ENCODE measurements at places on chromosomes 7 and 10.

DNA sequence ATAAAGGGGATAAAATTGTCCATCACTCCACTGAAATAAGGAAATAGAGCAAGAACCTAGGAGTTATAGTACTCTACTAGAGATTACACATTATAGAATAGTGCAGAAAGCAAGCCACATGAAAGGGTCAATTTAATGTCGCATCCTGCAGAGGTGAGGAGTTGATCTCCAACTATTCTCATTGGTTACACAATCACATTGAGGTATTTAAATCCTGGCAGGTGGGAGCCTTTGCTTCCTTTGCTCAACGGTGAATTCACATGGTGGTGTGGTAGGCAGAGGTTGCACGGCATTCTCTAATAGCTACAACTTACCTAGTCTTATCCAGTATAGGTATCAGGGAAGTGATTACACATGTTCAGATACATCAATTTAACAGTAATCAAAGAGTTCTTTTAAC lies 198.4 kb upstream of the TCF7L2 start:
- DNase-seq, result no peak

DNA sequence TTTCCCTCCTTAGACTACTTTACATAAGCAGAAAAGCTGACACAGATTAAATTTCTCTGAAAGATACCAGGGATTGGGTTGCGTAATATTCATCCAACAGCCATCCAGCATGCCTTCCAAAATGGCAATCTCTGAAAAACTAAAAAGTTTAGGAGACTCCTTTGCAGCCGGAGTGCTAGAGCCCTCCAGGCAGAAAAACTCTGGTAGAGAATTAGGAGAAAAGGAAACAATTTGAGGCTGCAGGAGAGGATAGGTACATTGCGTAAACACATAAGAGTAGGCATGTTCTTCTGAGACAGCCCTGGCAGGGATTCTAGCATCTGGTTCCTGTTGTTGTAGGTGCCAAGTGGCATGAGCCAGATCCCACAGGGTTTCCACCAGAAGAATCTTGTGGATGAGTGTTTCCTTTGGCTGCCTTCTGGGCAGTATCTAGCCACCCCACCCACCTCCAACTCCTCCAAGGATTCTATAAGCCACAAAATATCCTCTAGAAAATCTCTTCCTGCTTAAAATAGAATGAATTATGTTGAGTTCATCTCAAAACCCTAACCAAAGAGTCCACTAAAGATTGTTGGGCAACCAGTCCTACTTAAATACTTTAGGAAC lies 402.4 kb downstream of the HGF start:
- no peak for DNase-seq

DNA sequence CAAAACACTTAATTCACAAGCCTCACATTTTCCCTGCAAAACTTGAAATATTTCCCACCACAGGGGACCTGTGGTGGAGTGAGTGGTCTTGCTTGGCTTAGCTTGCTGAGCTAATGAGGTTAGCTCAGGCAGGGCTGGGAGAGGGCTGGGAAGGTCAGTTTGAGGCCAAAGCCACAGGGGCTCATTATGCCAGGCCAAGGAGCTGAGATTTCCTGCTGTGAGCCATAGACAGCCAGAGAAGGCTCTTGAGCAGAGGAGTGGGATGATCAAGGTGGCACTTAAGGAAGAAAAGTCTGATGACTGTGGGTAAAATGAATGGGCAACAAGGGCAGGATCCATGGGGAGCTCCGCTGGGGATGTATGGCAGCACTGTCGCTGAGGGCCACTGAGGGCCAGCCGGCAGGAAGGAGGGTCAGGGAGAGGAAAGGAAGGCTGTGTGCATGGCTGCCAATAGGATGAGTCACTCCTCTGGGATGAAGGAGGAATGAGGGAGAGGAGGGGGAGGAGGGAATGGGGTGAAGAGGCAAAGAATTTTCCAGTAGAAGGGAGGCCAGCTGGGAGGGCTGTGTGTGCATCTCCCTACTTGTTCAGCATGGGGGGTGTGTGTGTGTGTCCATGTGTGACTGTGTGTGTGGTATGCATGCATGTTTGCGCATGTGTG lies 18.7 kb upstream of the ZNF488 start:
- no peak for DNase-seq

DNA sequence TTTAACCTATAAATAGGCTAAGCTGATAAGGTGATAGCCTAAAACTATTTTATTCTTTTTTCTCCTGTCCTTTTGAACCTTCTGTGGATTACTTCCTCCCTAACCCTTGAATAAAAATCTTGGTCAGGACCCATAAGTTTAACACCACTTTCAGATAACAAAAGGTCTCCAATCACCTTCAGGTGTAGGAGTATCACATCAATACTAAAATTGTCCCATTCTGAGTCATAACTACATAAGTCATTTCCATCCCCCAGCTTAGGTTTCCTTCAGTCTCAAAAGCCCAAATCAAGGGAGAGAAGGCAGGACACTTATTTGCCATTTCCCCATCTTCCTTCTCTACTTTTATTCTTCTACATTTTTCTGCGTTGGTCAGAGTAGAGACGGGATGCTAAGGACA lies 56.9 kb upstream of the WNT16 start:
- DNase-seq, result peak; percentile 9

DNA sequence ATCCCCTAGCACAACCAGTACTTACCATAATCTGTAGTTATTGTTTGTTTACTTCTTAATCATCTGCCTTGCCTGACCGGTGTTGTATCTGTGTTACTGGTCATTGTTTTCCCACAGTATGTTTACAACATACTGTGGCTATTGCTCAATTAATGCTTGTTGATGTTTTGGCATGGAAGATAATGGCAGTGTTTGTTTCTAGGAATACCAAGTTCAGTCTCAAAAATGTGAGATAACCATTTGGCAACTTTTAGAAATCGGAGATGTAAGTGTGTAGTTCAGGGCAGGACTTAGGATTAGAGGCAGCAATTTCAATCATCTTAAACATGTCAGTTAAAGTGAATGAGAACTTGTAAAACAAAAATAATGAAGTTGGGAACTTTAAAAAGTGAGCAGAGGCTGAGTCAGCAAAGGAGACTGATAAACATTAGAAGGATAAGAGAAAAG lies 8.2 kb downstream of the MINDY3 start:
- no peak for DNase-seq

- no peak for DNase-seq
These were observed 36.7 kb upstream of the SLC35B4 start for GRCh38 chr7:134353411-134353810.

- no peak for DNase-seq
These were observed 108.6 kb downstream of the KMT2E start for GRCh38 chr7:105122619-105123018.

- peak; percentile 6 for DNase-seq
These were observed 235.5 kb downstream of the ZEB1 start for GRCh38 chr10:31554556-31554955.

DNA sequence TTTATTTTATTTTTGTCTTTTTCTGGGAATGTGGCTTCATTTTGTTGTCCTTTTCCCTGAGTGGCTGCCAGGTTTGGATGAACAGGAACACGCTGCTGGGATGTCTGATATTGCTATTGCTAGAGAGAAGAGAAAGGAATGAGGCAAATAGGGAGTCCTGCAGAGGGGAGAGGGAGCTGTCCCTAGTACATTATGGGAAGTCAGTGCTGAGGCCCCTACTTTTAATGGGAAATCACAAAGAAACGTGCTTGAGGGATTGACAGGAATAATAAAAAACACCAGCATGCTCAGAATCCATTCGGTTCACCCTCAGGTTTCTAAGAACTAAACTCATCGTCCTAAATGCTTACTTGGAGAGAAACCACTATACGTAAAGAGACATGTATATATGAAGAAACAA lies 306.6 kb downstream of the PLXNA4 start:
- DNase-seq, result no peak

- no peak for DNase-seq
These were observed 77.8 kb upstream of the PDCD4 start for GRCh38 chr10:110793886-110794285.

DNA sequence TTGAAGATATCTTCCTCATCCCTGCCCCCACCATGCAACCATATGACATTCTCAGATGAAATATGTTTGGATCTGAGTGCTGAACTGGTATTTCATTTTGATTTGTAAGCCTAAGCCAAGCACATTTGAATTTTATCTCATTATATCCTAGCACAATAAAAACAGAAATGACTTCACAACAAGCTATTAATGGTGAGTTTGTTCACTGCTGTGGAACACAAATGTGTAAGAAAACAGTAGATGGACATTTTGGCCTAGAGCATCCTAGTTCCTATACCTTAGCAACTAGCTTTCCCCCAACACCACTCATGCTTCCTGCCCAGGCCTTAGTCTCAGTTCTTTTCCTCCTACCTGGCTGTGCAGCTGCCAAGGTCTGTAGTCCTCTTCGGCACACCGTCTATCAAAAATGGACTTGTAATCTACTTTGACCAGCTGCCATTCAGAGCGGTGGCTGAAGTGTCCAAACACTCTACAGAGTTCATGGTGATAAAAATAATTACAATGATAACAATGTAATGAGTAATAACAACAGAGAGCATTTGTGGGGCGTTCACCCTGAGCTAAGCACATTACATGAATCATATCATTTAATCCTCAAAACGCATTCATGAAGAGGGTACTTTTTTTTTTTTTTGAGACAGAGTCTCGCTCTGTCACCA lies 491.9 kb downstream of the SORCS1 start:
- DNase-seq, result no peak

DNA sequence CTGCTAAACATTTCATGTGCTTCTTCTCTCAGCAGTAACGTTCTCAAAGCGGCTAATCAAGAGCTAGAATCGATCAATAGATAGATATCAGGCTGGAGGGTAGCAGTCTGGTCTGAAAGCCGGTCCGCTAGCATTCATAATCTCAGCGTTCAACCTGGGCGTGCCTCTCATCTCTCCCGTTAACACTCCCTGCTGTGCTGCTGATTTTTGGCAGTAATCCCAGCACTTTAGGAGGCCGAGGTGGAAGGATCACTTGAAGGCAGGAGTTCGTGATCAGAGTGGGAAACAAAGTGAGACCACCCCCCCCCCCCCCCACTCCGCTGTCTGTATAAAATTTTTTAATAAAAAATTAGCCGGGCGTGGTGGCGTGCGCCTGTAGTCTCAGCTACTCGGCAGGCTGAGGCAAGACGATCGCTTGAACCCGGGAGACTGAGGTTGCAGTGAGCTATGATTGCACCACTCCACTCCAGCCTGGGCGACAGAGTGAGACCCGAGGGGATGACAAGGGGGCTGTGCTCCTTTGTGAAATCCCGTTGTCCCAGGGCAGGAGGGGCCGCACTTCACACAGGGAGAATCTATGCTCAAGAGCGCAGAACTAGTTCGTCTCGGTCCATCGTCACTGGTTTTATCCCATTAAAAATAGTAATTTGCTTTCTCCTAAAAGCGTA lies 624 bp upstream of the CEP55 start:
- no peak for DNase-seq

DNA sequence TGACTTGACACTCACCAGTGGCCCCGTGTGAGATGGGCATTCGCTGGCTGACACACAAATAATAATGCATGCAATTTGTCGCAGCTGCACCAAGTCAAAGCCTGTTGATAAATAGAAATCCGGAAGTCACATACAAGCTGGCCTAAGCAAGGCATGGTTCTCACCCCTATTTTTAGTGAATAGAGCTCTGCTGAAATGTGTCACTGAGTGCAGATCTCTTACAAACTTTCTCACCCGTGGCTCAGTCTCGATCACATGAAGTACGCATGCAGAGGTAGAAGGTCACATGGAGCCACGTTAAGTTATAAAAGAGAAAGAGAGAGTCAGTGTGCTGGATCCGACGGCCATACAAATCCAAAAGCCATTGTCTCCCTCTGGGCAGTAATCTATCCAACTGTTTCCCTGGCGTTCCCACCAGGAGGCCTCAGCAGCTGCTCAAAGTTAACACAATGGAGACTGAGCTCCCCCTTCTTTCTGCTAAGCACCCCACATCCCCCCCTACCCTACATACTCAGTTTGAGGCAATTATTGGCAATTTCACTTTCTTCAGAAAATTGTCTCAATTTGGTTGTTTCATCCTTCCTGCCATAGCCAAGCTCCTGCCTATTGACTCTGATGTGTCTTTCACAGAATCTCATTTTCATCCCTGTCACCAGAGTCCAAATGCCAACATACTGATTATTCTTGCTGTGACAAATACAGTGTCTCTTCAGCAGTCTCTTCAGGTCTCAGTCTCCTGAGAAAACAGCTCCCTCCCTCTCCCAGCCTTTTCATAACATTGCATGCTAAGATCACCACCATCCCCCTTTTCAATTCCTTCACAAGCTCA lies 473.3 kb upstream of the NRP1 start:
- DNase-seq, result no peak

DNA sequence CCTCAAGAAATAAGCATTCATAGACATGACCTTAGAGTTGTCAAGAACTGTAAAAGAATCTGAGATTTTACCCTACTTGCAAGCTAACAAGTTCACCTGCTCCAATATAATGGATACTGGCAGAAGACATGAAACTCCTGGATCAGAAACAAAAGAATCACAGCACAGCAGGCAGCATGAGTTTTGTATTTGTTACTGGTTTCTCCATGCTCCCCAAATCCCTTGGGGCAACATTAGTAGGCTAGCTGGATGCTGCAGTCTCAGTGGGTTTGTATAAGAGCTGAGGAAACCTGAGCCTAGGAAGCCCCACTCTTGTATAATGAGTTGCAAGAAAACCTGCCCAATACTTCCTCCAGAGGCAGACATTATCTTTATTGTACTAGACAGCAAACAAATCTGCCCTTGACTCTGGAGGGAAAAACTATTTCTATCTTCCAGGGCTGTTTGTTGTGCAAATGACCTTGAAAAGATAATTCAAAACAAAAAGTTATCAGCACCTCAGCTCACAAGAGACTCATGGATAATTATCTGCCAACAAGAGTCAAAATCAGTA lies 64.8 kb downstream of the ABLIM1 start:
- no peak for DNase-seq

DNA sequence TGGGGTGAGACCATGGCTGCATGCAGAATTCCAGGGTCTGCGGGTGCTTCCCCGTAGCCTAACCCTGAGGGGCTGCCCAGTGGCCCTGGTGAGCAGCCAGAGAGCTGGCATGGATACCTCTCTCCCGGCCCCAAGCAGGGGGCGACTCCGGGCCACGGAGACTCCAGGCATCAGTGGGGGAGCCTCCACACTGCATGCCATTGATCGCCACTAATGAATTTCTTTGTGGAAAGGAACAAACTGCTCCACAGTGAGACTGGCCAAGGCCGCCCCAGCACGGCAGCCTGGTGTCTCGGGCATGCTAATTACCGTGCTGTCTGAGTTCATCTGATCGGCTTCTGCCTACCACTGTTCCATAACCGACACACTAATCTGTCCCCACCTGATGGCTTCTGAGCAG lies 184.4 kb downstream of the GRID1 start:
- DNase-seq, result no peak

GRCh38 chr10:35306852-35307251 lies 29.5 kb upstream of the CCNY start:
- DNase-seq, result no peak

GRCh38 chr7:82049442-82049841 lies 279.6 kb upstream of the HGF start:
- DNase-seq, result no peak

DNA sequence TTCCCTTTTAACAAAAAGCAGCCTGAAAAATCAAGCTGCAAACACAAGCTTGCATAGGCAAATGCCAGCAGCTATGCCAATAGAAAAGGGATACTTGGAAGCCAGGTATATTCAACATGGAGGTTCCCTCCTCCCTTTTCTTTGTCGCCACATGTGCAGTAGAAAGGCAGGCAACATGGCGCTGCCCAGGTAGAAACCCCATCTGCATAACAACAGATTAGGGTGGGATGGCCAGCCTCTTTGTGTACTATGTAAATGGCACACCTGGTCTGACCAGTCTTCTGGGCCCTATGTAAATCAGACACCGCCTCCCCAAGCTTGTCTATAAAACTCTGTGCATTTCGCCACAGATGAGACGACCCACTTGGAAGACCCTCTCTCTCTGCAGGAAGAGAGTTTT lies 58.1 kb downstream of the CCDC3 start:
- DNase-seq, result no peak

- peak; percentile 22 for DNase-seq
These were observed 859 bp upstream of the CH25H start for GRCh38 chr10:89207801-89208551.
